Thyroid gland (tissue), 4 donors: ENCODE measurements at places on chromosomes 16 and 17. TPM values are rescaled to one million over a fixed set of nuclear protein-coding genes. Genes with fewer than 3 reads are reported as not detected.

- no peak for DNase-seq
Measured at GRCh38 chr16:86634292-86634691, 55.9 kb downstream of the FOXL1 start.

HSD11B2 gene
- 4.6 TPM for total RNA-seq

SOX8 gene
- total RNA-seq, result not detected

- no peak for DNase-seq
Measured at GRCh38 chr17:1168533-1169220, 11.1 kb downstream of the ABR start.

GRCh38 chr16:14302399-14303181, 231.5 kb downstream of the MRTFB start:
- DNase-seq, result peak; percentile 20

DNA sequence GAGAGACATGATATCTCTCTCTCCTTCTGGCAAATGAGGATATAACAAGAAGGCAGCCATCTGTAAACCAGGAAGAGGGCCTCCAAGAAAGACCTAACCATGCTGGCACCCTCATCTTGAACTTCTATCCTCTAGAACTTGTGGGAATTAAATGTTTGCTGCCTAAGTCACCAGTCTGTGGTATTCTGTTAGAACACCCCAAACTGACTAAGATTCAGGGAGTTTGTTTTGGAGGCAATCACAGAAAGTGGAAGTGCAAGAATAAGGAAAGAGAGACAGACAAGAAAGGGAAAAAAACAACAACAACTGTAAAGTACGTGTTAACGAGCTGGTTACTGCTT, 114.5 kb upstream of the GOT2 start:
- DNase-seq, result no peak

STH gene
- not detected for total RNA-seq

- no peak for DNase-seq
Measured at GRCh38 chr17:66392783-66393437, 90.5 kb downstream of the PRKCA start.
